Testis (tissue), 5 donors: ENCODE measurements at places on chromosomes 4 and X. TPM values are rescaled to one million over a fixed set of nuclear protein-coding genes. Genes with fewer than 3 reads are reported as not detected.

GRCh38 chr4:20043991-20044390 lies 207.7 kb upstream of the SLIT2 start:
- no peaks in the 10 kb centered on the region for H3K27me3 ChIP-seq
- no peak for DNase-seq
- no peak overlapping the region for H3K4me3 ChIP-seq
- no peaks in the 10 kb centered on the region for H3K36me3 ChIP-seq
- no peaks in the 10 kb centered on the region for H3K4me1 ChIP-seq

The DUX4 gene
- polyA plus RNA-seq = 1.1 TPM

The LRCH2 gene
- 2.4 TPM for polyA plus RNA-seq

DNA sequence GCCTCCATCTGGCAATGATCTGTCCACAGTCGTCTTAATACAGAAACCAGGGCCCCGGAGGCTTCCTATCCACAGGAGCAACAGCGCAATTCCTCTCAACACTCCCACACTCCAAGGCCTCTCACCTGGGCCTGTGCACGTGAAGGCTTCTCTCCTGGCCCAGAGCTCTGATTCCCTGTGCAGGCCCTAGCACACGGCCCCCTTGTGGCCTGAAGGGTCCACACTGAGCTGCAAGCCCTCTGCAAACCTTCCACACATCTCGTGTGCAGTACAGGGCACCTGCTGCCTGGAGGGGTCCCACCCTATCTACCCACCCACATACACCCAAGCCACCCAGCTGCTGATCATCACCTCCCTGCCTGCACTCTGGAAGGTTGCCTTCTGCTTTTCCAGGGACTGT lies 150.1 kb upstream of the NUDT10 start:
- no peaks in the 10 kb centered on the region for H3K36me3 ChIP-seq
- H3K4me1 ChIP-seq = no peaks in the 10 kb centered on the region
- H3K4me3 ChIP-seq = no peak overlapping the region
- no peak for DNase-seq
- no peaks in the 10 kb centered on the region for H3K27me3 ChIP-seq

DNA sequence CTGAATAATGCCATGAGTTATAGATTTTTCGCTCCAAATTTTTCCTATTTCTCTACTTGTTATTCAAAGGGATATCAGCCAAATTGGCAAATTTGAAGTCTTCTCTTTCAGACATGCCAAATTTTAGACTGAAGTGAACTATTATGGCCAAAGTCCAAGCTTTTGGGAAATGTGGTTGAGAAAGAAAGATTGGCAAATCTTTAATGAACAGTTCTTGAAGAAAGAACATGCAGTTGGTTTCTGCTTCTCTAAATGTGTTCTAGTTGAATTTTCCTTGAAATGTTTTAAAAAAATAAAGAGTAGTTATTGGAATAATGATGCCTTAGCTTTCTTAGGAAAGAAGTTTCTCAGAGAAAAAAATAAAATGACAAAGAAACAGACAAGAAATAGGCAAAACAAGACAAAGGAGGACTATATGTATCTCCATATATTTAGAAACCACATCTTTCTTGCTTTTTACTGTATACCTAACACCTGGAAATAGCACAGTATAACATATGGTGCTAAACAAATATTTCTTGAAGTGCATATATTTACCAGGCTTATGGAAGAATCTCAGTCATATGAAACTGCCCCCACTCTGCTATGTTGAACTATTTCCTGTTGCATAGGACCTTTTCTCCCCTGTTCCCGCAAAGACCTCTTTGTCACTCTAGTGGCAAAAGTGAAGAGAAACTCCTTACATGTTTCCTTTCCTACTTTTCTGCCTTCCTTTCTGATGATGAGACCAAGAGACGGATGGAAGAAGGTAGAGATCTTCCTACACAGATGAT lies 250.0 kb downstream of the ARHGAP24 start:
- peak overlapping the region; percentile 29 for H3K27ac ChIP-seq
- no peak for DNase-seq
- no peaks in the 10 kb centered on the region for H3K27me3 ChIP-seq
- H3K4me1 ChIP-seq = peaks cover 14% of the 10 kb centered on the region
- no peak overlapping the region for H3K4me3 ChIP-seq

DNA sequence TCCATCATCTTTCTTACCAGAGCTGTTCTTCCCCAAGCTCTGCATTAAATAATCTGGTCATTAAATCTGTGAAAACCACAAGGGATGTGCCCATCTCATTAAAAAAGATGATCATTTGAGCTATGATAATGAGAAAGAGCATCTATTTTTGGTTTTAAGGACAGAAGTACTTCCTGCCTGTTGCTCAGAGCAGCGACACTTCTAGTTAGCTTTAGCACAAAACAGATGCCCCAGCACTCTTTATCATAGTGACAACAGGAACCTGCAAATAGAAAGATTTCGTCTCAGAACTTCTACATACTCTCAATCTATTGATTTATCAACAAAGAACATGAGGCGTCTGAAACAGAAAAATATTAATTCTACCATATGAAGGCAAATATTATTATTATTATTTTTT lies 140.1 kb downstream of the APBB2 start:
- no peak overlapping the region for H3K4me3 ChIP-seq
- no peaks in the 10 kb centered on the region for H3K4me1 ChIP-seq
- H3K27me3 ChIP-seq = no peaks in the 10 kb centered on the region
- no peaks in the 10 kb centered on the region for H3K36me3 ChIP-seq
- no peak overlapping the region for H3K27ac ChIP-seq

The MOB1B gene
- 8.9 TPM for polyA plus RNA-seq

GRCh38 chrX:66760651-66761050 lies 121.8 kb upstream of the EDA2R start:
- no peaks in the 10 kb centered on the region for H3K36me3 ChIP-seq
- H3K27me3 ChIP-seq = no peaks in the 10 kb centered on the region
- DNase-seq = no peak
- no peak overlapping the region for H3K27ac ChIP-seq
